ENCODE measurements at places on chromosomes 6 and 20.

- no peak for DNase-seq
These were observed 181.0 kb upstream of the ZNF217 start for GRCh38 chr20:53774461-53775203.

DNA sequence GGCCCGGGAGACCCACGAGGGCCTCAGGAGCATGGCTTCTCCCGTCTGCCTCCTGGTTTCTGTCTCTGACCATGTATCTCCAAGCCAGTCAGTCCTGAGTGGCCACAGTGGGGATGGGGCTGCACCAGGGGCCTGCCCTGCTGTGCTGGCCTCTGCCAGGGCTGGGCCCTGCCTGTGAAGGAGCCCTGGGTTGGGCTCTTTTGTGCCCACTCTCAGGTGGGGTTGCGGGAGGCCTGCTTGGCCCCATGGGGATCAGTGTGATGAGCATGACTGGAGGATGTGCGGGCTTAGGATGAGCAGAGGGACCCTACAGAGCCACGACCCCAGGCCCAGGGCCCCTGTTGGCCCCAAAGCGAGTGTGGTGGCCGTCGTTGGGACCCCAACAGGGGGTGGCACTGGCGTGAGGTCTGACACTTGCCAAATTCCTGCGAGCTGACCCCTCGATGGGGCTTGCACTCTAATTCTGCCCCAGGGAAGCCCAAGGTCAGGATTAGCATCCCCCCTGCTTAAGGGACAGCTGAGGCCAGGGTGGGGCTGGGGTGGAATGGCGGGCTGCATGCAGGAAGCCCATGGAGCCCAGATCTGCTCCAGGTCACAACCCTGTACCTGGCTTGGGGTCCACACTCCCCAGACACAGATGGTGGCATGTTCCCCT lies 90.0 kb upstream of the BHLHE23 start:
- no peak for DNase-seq

DNA sequence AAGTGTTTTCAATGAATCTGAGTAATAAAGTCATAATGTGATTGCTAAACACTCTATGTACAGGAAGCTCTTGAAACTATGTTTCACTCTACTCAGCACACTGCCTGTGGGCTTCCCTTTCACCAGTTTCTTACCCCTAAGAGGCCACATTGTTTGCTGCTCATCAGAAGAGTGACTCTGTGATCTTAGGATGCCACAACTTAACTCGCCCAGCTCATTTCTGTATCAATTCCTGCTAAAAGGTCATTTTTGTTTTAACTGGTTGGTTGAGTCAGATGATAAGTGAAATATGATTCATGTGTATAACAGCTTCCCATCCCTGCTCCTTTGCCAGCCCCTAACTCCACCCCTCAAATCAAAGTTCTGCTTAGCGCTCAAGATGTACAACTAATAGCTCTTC lies 9.8 kb upstream of the NDUFAF4 start:
- no peak for DNase-seq

DNA sequence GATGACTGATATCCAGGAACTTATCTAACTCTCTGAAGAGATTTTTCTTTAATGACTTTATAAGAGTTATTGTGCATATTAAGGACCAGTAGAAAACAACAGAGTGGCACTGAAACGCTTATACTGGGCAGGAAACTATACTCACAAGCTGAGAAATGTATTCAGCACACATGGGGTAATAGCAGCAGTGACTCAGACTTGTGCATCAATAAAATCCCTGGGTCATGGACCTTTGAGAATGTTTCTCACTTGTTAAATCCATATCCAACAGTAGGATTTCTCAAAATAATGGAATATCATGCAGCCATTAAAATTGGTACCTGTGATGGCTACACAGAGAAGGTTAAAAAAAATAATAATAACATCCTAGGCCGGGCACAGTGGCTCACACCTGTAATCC lies 219.5 kb downstream of the BTBD9 start:
- no peak for DNase-seq

DNA sequence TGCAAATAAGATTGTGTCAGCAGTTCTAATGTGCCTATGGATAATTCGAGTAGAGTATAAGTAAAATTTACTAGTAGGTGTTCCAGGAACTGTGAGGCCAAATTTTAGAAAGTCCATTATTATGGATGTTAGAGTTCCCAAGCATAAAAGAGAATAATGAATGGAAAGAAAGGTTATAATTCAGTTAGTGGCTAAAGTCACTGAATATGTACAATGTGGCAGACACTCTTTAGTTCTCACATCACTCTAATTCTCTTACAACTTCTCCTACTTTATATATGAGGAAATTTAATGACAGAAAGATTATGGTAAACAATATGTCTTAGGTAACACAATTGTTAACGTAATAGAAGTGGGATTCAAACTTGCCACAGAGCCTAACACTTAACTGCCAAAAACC lies 75.3 kb downstream of the EYS start:
- DNase-seq = no peak

- no peak for DNase-seq
These were observed 60.0 kb downstream of the MKKS start for GRCh38 chr20:10374036-10374435.

GRCh38 chr6:113854531-113855499 lies 2.3 kb upstream of the MARCKS start:
- DNase-seq = peak; percentile 80

DNA sequence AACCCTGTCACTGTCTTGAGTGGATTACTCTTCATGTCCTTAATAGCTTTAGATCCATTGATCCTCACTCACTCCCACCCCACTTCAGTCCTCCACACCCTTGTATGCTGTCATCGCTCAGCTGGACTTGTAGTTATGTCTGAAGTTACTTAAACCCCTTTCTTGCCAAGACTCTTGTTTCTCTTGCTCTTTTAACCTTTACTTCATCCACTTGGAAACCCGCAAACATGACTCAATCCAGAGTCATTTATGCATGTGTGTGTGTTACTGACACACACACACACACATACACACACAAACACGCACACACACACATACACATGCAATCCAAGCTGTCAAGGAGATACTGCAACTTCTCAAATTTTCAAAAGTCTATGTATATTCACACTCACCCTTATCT lies 341.8 kb downstream of the SYNE1 start:
- no peak for DNase-seq

GRCh38 chr6:56787209-56787608 lies 144.5 kb upstream of the DST start:
- DNase-seq = no peak
